ENCODE measurements at places on chromosomes 7 and 10.

DNA sequence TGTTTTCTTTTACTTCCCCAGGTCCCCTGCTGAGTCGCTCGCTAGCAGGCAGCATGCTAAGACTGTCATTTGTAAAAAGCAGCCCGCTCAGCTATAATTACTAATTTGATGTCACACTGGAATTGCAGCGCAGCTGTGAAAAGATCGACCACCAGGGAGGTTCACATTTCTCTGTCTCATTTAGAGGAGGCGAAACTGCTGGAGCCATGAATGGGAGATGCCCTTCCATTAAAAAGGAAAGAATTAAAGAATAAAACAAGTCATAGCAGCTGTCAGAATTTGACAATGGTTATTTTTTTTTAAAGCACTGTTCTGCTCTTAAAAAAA, 153.5 kb downstream of the PIP4K2A start:
- no peak for DNase-seq

DNA sequence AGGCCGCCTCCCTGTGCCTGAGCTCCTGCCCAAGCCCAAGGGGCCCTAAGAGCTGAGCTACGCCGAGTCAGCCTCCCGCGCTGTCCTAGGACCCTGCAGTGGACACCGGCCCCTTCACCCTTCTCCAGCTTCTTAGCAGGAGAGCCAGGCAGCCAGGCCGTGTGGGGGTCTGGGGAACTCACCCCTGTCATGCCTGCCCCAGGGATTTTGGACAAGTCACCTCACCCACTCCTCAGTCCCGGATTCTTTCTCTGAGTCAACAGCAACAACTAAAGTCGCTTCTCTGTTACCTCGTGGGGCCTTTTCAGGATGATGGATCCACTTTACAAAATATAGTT, 79.3 kb downstream of the MKI67 start:
- no peak for DNase-seq

DNA sequence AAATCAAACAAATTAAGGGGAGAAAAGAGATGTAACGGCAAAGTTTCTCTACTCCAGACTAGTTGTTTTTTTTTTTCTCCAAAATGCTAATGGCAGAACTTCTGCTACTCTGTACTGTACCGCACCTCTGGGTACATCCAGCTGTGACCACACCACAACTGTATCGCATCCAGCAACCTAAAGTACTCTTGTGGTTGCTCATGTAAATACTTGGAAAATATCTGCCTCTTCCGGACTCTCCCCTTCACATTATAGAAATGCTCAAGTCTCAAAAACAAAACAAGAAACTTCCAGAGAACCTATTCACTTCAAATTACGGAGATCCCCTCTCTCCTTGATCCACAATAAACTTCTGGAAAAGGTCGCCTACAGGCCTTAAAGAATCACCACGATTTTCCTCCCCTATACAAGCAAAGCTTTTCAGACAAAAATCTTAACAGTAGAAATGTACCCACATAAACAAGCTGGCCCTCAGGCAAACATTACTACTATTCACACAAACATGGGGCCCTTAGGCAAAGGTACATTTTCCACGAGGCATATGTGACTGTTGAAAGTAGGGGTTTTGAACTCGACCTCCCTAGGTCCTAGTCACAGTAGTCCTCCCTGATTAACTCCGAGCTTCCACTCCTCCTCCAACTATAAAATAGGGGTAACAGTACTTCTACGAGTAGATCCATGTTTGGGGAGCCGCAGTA, 222.9 kb upstream of the MKLN1 start:
- DNase-seq, result no peak

GRCh38 chr7:141704112-141704511, 2.1 kb upstream of the DENND11 start:
- no peak for DNase-seq
